B cell (primary cell): ENCODE measurements at places on chromosomes 2 and 18. TPM values are rescaled to one million over a fixed set of nuclear protein-coding genes. Genes with fewer than 3 reads are reported as not detected.
A peak's percentile ranks its signal among the peaks of the same experiment; 100 is the strongest.

DNA sequence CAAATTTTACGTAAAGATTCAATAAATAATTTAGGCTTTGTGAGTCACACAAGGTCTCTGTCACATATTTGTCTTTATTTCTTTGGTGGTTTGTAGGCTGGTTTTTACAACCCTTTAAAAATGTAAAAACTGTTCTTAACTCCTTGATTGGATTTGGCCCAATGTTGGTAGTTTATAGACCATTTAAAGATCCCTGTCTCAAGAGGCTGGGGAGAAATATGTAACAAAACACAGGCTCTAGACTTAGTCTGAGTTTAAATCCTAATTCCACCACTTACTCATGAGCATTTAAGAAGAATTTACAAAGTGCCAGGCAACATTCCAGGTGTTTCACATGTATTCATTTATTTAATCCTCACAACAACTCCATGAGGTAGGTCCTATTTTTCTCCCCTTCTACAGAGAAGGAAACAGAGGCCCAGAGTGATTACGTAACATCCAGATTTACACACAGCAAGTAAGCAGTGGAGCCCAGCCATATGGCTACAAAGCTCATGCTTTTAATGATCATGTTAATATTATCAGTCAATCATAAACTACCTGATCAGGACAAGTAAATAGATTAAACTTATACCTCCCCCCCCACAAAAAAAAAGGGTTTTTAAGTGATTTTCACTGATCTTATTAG is 416.6 kb upstream of the ACVR2A start:
- H3K4me3 ChIP-seq, result no peak overlapping the region
- DNase-seq, result no peak
- no peaks in the 10 kb centered on the region for H3K36me3 ChIP-seq
- H3K27ac ChIP-seq, result no peak overlapping the region
- H3K27me3 ChIP-seq, result no peaks in the 10 kb centered on the region
- H3K4me1 ChIP-seq, result no peaks in the 10 kb centered on the region

DNA sequence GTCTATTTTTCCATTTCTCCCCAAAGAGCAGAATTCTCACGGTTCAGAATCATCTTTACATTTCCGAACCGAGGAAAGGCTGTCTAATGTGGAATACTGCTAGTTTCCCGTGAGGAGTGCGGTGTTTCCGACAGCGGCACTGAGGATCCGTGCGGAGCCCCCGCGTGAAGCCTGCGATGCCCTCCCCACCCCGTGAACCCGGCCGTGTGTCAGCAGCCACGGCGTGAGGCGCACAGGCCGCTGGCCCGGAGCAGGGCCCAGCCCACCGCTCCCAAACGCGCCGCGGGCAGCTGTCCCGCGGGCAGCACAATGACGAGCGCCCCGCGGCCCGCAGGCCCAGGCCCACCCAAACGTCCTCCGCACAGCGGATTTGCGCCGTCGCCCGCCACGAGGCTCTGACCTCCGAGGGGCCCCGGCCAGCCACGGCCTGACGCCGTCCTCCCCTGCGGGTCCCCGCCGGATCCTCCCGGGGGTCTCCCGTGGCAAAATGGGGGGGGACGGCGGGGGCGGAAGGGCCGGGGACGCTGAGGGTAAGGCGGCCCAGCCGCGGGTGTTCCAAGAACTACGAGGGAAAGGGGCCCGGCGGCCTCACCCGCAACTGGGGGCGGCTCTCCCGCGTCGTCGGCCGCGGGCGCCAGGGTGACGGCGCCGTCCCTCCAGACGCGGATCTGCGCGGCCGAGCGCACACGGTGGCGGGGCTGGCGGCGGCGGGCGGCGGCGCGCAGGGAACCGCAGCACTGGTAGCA is 796 bp downstream of the SPIRE1 start:
- peaks cover 11% of the 10 kb centered on the region for H3K4me1 ChIP-seq
- no peak overlapping the region for H3K27ac ChIP-seq
- peak overlapping the region; percentile 55 for H3K4me3 ChIP-seq
- H3K27me3 ChIP-seq, result peaks cover 7% of the 10 kb centered on the region
- H3K36me3 ChIP-seq, result no peaks in the 10 kb centered on the region
- DNase-seq, result peak; percentile 39

DNA sequence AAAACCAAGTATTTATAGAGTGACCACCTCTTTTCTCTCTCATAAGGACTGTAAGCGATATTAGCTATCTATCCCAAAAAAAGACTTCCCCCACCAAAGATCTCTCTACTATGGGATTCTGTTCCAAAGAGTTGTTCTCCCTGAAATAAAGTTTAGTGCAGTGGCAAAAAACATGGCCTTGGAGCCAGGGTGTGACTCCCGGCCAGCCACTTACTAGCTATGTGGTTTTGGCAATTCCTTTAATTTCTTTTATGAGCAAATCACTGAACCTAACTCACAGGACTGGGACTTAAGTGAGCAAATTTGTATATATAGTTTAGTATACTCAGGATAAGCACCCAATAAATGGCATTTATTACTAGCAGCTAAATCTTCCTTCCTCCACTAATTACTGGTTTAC is 42.6 kb downstream of the SESTD1 start:
- DNase-seq, result peak; percentile 1
- no peaks in the 10 kb centered on the region for H3K36me3 ChIP-seq
- H3K4me1 ChIP-seq, result peaks cover 12% of the 10 kb centered on the region

DNA sequence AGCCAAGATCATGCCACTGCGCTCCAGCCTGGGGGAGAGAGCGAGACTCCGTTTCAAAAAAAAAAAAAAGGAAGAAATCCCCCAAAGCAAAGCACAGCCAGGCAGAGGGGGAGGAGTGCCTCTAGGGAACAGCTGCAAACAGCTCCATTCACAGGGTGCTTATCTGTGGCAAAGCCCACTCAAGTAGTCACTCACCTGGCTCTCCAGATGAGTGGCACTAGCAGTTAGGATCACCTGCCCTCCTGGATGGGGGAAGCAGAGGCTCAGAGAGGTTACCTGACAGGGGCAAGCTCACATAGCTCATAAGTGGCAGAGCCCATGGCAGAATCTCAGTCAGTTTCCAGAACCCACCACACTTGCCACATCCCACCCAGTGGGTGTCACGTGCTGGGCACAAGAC is 30.3 kb downstream of the TFCP2L1 start:
- no peak for DNase-seq
- H3K4me1 ChIP-seq, result no peaks in the 10 kb centered on the region
- H3K4me3 ChIP-seq, result no peak overlapping the region

Gene IL36A
- not detected in 2 replicates for total RNA-seq

Gene SCN3A
- 6.0 and 6.1 TPM in 2 replicates for total RNA-seq

Gene SCN1A
- total RNA-seq, result not detected in 2 replicates

Gene GKN2
- not detected in 2 replicates for total RNA-seq
